ENCODE measurements at places on chromosomes 13 and 19. TPM values are rescaled to one million over a fixed set of nuclear protein-coding genes. Genes with fewer than 3 reads are reported as not detected.
A peak's percentile ranks its signal among the peaks of the same experiment; 100 is the strongest.

PSG1 gene
- not detected for total RNA-seq

ZSCAN1 gene
- total RNA-seq = 5.0 TPM

ZNF429 gene
- 9.5 TPM for total RNA-seq

GJA3 gene
- total RNA-seq = 1.7 TPM

MYBPC2 gene
- not detected for total RNA-seq

CCNA1 gene
- total RNA-seq = 8.1 TPM

S1PR4 gene
- total RNA-seq = 0.58 TPM

GNG8 gene
- total RNA-seq = not detected

ERFL gene
- 0.37 TPM for total RNA-seq

CNN1 gene
- total RNA-seq = not detected

FFAR1 gene
- total RNA-seq = 1.7 TPM

RAB4B gene
- 79.7 TPM for total RNA-seq

LENG9 gene
- 8.6 TPM for total RNA-seq

PCSK4 gene
- total RNA-seq = 3.0 TPM

MTUS2 gene
- total RNA-seq = not detected

GRCh38 chr13:50685491-50685890 lies 158.0 kb downstream of the DLEU7 start:
- no peak for DNase-seq

DNA sequence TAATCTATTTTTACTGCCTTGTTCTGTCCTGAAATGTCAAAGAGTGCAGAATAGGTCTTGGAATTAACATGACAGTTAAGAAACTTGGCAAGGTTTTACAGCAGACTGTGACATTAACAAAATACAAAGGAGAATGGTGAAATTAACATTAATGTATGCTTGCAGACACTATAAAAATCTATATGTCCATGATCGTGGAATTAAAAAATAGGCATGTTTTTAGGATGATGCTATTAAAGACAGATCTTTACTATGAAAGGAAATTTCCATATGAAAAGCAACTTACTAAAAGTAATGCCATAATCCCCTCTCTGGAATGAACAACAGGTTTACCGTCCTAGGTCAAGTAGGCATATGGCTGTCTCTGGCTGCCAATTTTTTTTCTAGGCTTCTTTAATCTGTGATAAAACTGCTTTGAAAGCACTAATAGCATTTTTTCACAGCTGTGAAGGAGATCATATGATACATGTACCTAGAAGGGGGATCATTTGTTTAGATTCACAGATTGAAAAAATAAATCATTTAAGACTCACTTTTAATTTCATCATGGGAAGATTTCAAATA lies 291.5 kb downstream of the ZNF536 start:
- no peak for DNase-seq

DNA sequence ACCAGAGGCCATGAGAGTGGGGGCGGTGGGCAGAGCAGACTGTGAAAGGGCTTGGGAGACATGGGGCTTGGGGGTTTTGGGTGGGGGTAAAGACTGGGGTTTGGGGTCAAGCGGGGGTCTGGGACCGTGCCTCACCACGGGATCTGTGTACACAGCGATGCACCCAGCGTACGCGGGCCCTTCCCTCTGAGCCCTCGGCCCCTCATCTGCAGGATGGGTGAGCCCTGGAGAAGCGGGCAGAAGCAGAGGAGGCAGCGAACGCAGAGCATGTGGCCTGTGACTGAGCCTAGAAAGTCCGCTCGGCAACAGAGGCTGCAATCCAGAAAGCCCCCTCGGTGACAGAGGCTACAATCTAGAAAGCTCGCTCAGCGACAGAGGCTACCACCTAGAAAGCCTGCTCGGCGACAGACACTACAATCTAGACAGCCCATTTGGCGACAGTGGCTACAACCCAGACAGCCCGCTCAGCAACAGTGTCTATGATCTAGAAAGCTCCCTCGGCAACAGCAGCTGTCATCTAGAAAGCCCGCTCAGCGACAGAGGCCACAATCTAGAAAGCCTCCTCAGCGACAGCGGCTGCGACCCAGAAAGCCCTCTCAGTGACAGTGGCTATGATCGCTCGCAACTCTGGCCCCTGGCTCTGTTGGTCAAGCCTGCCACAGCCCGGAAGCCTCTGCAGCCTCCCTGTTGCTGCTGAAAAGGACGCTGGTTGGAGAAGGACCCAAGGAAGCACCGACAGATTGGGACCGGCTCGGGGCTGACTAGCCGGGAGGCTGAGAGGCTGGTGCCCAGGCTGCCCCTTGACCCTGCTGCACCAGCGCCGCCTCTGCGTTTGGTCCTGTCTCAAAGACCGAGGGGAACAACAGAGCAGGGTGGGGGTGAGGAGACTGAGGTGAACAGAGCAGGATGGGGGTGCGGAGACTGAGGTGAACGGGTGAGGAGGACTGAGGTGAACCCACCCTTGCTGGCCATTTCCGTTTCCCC lies 68.6 kb downstream of the SPACA7 start:
- DNase-seq = no peak

DNA sequence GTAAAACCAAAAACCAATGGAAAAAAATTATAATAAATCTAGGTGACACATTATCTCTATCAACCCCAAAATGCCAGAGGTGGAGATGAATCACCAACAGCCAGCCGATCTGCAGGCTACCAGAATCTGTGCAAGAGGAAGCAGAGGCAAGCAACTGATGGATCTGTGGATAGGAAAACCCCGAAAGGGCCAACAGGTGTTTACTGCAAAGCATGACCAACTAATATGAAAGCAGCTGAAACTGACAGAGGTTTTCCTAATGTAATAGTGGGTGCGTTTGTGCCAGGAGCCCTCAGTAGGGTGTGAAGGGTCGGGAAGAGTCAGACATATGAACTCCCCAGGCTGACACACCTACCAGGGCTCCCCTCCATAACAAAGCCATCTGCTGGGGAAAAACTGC lies 554.6 kb downstream of the RFC3 start:
- no peak for DNase-seq

GRCh38 chr19:45990113-45990728 lies 5.0 kb upstream of the CCDC61 start:
- DNase-seq = no peak

GRCh38 chr13:99103536-99103935 lies 97.1 kb upstream of the UBAC2 start:
- no peak for DNase-seq

DNA sequence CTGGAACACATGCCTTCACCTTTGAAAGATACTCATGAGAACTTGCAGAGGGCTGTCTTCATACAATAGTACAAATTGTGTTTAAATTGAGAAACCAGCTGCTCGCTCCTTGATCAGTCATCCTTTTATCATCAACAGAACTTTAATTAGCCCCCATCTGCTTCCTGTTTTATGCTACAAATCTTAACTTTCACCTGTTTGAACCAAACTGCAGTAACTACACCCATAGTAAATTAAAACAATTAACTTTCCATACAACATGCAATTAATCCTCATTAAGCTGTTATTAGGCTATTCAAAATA lies 85.2 kb downstream of the FOXO1 start:
- DNase-seq = no peak

DNA sequence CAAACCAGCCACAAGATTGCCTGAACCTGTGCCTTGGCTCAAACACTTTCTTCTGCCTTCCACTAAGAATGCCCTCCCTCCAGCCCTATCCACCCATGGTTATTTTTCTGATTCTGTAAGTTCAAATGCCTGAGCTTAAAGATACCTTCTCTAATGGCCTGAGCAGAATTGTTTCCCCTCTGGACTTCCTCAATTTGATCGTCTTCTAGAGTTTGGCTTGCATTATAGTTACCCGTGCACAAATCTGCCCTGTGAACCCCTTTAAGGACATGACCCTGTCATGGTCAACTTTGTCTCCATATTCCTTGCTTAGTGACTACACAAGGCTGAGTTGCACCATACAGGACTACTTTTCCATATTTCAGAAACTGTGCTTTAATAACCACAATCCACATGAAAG lies 481.0 kb downstream of the FOXO1 start:
- DNase-seq = no peak

- no peak for DNase-seq
Observed at GRCh38 chr13:26034018-26034417, 17.8 kb downstream of the SHISA2 start.

GRCh38 chr19:1495799-1496713 lies 5.1 kb downstream of the REEP6 start:
- DNase-seq = no peak

DNA sequence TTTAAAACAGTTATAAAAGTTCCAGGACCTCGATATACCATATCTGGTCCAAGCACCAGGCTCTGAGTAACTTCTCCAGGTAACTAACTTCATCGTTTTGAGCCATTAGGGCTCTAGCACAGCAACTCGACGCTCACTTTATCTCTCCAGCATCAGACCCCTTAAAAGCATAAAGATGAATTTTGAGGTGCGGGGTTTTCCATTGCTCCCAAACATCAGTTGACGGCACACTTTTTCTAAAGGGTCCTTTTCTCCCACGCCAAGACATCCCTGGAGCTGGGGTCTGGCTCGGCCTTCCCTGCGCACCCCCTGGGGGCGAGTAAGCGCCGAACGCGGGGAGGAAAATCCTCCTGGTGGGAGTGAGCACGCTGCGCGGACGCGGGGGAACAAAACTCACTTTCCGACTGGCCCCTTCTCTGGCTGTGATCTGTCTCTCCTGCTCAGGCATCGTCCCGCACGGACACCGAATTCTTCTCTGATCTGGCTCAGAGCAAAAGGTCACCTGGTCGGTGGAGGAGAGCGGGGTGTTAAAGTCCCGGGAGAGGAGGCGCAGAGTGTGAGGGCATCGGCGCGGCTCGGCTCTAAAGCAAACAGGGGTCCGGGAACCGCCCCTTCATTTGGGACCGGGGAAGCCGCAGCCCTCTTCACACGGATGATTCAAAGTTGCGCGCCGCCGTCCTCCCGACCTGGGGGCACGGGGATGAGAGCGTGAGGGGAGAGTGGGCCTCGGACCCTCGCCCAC lies at the start of gene ATP7B:
Gene ATP7B, minus strand, starts transcription at position 561 of the 742 bp plus-strand sequence. Its CDS starts 113 bp downstream, at position 448.
- DNase-seq = no peak

GRCh38 chr13:94608586-94608985 lies 6.9 kb downstream of the GPR180 start:
- no peak for DNase-seq

DNA sequence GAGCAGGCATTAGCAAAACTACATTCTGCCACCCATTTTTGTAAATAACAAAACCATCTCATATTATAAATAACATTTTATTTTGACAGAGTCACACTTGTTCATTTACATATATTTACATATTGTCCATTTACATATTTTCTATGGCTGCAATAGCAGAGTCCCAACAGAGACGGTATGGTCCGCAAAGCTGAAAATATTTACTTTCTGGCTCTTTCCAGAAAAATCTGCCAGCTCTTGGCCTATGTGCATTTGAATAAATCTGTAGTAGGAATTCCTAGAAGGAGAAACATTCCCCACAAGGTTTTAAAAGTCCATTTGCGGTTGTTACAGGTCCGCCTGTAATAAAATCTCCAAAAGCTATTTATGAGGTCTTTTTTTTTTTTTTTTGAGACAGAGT lies 5.7 kb upstream of the TSPAN16 start:
- no peak for DNase-seq

DNA sequence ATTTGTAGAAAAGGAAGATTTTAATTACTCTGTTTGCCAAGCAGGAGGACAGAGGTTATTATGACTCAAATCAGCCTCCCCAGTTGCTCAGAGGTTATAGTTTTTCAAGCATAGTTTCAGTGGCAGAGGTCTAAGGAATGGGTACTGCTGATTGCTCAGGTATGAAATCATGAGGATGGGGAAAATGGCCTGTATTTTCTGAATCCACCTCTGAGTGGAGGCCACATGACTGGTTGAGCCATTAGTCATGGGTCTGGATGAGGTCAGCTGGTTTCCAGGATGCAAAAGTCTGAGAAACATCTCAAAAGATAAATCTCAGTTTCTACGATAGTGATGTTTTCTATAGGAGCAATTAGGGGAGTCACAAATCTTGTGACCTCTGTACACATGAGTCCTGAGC lies 62.8 kb upstream of the CEACAM8 start:
- peak; percentile 14 for DNase-seq

Data from Caki2 (cell line).